ENCODE measurements at places on chromosomes 5 and 9. TPM values are rescaled to one million over a fixed set of nuclear protein-coding genes. Genes with fewer than 3 reads are reported as not detected.

DNA sequence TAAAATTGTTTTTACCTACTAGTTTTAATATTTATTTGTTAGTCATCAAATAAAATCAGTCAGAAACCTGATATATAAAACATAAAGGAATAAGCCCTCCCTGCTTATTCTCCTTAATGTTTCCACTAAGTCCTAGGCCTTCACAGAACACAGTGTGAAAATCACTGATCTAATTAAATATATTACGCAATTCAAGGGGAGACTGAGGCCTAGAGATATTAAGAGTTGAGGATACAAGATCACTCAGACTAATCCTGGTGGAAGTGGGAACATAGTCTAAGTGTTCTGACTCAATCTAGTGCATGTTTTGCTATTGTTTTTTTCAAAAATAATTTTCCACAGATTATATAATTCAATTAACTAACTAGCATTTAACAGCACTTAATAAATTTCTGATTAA, 401.1 kb downstream of the SLCO4C1 start:
- H3K27me3 ChIP-seq = no peaks in the 10 kb centered on the region
- H3K27ac ChIP-seq = no peak overlapping the region
- no peak overlapping the region for H3K4me3 ChIP-seq
- H3K36me3 ChIP-seq = no peaks in the 10 kb centered on the region
- DNase-seq = no peak

DNA sequence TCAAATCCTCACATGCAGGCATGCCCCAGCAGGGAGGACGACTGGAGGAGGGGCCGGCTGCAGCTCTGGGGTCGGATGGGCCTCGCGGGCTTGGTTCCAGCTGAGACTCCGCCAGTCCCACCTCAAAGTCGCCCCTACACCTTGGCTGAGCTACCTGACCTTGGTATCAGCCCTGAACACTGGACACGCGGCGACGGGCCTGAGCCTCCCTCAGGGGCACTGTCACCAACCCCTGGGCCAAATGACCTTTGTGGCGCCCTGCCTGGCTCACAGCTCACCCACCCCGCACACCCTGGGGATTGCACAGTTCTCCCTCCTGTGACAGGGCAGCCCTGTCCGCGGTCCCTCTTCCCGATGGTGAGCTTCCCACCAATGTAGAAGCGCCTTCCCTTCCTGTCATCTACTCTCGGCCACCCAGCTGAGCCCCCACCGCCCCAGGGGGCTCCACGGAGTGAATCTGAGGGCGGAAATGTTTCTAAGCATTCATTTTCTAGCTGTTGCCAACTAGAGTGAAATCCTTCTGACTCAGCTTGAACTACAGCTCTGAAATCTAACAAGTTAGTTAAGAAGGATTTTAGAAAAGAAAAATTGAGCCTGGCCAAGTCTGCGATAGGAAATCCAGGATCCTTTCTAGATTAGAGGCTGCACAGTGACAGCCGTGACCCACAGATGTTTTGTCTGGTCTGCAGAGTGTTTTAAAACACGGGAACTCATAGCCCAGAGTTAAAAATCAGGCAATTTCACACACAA, 138.9 kb upstream of the PHYKPL start:
- no peak overlapping the region for H3K27ac ChIP-seq
- H3K27me3 ChIP-seq = no peaks in the 10 kb centered on the region
- no peaks in the 10 kb centered on the region for H3K36me3 ChIP-seq
- no peak for DNase-seq
- H3K4me3 ChIP-seq = no peak overlapping the region
- no peaks in the 10 kb centered on the region for H3K4me1 ChIP-seq

DNA sequence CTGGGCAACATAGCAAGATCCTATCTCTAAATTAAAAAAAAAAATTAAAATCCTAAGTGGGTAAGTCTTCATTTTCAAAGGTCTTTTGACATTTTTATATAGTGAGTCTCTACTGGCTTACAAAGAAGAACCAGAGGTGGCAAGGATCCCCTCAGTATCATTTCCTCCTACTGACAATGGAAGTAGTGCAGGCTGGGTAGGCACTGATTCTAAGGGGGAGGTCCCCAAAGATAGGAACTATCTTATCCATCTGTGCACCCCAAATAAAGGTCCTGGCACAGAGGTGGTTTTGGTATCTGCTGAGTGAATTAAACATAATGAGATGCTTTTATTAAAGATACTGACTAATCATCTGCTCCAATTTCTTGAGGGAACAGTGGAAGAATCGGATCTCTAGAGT, 4.2 kb downstream of the FAM193B start:
- H3K4me3 ChIP-seq = no peak overlapping the region
- DNase-seq = no peak
- H3K27ac ChIP-seq = no peak overlapping the region
- peaks cover 21% of the 10 kb centered on the region for H3K4me1 ChIP-seq
- H3K27me3 ChIP-seq = no peaks in the 10 kb centered on the region

GRCh38 chr9:80376180-80376579, 804.4 kb downstream of the TLE4 start:
- no peak overlapping the region for H3K27ac ChIP-seq
- no peaks in the 10 kb centered on the region for H3K36me3 ChIP-seq
- no peaks in the 10 kb centered on the region for H3K4me1 ChIP-seq

- no peak overlapping the region for H3K27ac ChIP-seq
- no peaks in the 10 kb centered on the region for H3K36me3 ChIP-seq
Observed at GRCh38 chr5:9865574-9865973, 235.4 kb upstream of the TAS2R1 start.

SLC2A8 gene
- 4.5 TPM for polyA plus RNA-seq

DNA sequence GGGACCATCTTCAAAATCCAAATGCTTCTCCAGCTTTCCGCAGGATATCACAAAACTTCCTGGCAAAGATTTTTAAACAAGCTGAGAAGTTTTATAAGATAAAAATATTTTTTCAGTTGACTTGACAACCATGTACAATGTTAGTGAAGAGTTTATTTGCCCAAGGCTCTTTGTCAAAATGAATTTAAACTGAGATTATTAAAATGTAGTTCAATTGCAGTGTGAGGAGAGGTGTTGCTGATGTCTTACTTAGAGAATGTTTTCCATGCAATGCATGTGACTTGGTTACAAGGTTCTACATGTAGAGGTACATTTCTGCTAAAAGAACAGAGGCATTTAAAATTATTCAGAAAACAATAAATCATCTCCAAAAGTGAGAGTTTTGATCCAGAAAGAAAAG, 131.4 kb upstream of the MINAR2 start:
- no peak overlapping the region for H3K4me3 ChIP-seq
- DNase-seq = no peak
- H3K27ac ChIP-seq = no peak overlapping the region
- no peaks in the 10 kb centered on the region for H3K27me3 ChIP-seq

ARID3C gene
- not detected for polyA plus RNA-seq

DNA sequence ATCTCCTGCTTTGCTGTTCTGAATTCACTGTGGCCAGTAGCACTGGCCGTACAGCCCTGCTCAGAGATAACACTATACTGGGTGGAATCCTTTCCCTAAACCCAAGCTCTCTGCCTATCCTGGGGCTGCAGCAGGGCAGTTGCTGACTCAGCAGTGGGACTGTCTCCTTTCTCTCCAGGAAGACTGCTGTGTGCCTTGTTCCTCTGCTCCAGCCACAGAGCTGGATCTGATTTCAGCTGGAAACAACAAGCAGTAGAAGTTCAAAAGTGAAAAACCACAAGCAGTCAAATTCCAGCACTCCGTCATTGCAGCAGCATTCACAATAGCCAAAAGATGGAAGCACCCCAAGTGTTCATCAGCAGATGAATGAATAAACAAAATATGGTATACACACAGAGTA, 105.0 kb downstream of the FBXL7 start:
- no peak overlapping the region for H3K4me3 ChIP-seq
- no peak overlapping the region for H3K27ac ChIP-seq
- no peaks in the 10 kb centered on the region for H3K36me3 ChIP-seq

SRD5A1 gene
- polyA plus RNA-seq = 7.2 TPM

SOX30 gene
- 0.28 TPM for polyA plus RNA-seq

GRCh38 chr5:107196500-107197059, 474.2 kb downstream of the EFNA5 start:
- no peaks in the 10 kb centered on the region for H3K4me1 ChIP-seq
- no peak overlapping the region for H3K4me3 ChIP-seq
- H3K27ac ChIP-seq = no peak overlapping the region

DNA sequence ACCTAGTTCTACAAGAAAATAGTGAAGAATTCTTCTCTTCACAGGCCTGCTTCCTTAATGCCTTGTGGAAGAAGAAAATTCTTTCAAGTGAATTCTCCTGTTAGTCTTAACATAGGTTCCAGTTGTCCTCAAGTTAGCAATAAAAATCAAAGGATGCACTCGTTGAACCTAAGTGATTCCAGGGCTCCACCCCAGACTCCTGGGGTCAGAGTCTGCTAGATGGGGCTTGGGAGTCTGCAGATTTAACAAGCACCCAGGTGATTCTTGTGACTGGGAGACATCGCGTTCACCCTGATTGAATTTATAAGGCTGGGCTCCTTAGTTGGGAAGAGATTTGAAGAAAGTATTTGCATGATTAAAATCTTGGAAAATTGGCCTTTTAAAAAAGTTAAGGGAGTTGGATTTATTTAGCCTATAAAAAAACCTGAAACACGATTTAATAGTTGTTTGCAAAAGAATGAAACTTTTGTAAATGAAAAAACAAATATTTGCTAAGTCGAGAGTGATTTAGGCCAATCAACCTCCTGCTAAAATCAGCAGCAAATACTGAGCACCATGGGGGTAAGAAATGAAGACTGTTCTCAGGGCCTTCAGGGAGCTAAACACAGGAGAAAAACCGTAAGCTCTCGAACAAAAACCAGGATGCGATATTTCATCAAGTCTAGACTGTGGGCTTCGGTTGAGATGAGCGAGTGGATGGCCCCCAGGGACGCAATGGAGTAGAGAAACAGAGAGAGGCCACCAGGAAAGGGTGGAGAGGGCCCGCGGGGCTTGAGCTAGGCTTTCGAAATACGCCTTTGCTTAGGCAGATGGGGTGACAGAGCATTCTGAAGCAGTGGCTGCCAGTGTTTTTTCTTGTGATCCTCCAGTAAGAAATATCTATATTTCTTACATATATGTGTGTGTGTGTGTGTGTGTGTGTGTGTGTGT, 86.9 kb upstream of the TTC23L start:
- H3K4me1 ChIP-seq = no peaks in the 10 kb centered on the region
- H3K27me3 ChIP-seq = no peaks in the 10 kb centered on the region
- no peak for DNase-seq
- no peak overlapping the region for H3K27ac ChIP-seq
- no peak overlapping the region for H3K4me3 ChIP-seq

Measured in CD8-positive, alpha-beta memory T cell (primary cell).